Left lobe of liver (tissue), 2 donors: ENCODE measurements at places on chromosomes 12 and 14.

GRCh38 chr14:68468437-68469207 lies 324.2 kb downstream of the ZFP36L1 start:
- DNase-seq, result no peak

DNA sequence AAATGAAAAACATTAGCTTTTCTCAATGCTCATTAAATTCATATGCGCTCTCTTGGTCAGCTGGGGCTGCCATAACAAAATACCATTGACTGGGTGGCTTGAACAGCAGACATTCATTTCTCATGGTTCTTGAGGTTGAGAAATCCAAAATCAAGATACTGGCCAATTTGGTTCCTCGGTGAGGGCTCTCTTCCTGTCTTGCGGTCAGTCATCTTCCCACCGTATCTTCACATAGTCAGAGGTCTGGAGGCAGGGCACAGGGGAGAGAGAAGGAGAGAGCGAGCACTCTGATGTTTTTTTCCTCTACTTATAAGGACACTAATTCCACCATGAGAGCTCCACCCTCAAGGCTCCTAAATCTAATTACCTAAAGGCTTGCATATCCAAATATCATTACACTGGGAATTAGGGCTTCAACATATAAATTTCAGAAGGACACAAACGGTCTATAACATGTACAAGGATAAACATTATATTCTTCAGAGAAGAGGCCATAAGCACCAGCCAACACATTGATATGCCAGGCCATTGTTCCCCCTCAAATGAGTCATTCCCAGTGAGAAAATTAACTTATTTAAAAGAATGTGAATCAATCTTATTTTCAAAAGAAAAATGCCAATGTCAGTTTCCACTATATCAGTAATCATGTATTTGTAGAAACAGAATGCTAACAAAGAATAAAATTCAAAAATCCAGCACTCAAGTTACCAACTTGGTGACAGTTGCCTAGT lies 152.2 kb downstream of the BTG1 start:
- DNase-seq, result no peak

- no peak for DNase-seq
Observed at GRCh38 chr12:86249851-86250250, 6.3 kb downstream of the MGAT4C start.

GRCh38 chr12:72549184-72549583 lies 277.0 kb downstream of the TRHDE start:
- DNase-seq, result no peak

DNA sequence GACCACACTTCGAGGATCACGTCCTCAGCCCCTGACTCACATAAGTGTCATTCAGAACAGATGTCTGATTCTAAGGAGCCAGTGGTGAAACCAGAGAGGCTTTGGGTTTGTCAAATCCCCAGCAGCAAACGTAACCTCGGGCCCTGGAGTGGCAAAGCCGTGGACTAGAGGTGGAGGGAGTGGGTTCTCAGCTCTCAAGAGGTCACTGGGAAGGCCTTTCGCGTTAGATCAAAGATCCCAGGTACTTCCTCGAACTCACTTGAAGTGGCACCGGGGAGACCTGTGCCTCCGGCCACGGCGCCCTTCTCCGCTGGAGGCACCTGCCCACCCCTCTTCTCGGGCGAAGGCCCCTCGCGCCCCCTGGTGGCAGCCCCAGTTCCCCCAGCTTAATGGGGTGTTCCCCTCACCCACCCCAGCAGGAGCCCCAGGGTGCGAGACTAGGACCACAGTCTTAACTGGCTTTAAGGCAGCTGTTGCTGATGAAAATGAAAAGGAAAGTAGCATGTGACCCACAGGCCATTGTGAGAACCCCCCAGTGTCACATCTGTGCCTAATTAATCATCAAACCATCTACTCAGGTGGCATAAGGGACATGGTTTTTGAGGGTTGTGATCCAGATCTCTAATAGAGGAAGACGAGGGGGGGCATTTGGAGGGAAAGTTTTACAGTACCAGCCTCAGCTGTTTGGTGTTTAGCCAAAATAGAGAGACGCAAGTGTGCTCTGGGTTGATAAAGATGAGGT lies 672 bp upstream of the ESR2 start:
- DNase-seq, result peak; percentile 63

DNA sequence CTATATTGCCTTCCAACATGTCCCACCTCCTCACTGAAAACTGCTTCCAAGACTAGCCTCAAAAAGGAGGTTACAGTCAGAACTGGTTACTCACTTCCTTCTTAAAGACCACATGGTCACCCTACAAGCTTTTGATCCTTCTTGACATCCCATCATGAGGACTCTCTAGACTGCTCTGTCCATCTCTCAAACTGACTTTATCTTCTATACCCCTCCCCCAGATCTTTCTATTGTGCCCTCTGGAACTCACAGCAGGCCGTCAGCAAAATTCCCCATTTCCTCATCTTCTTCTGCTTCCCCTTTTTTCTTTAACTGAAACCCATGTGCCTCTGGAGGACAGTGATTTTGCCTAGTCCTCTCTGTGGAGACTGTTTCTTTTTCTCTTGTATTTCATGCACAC lies 18.1 kb upstream of the IGF1 start:
- no peak for DNase-seq

DNA sequence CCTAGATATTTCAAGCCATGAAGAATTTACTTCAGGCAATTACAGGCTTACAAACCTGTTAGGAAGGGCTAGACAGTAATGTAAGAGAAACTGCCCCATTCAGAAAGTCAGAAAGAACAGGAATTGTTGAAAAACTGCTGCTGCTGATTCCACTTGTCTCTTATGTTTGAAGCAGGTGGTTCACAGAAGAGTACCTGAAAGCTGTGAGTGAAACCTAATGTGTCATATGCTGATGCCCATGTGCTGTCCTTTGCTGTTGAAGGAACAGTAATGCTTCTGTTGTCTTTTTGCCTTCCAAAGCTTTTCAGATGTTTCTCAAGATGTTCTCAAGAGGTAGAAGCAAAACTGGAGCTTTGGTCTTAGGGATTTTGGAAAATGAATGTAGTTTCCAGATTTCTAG lies 39.0 kb downstream of the MNAT1 start:
- no peak for DNase-seq

- DNase-seq, result no peak
Observed at GRCh38 chr12:90098132-90098779, 389.6 kb upstream of the ATP2B1 start.

- DNase-seq, result no peak
Observed at GRCh38 chr12:34298971-34299801, 276.9 kb downstream of the ALG10 start.

DNA sequence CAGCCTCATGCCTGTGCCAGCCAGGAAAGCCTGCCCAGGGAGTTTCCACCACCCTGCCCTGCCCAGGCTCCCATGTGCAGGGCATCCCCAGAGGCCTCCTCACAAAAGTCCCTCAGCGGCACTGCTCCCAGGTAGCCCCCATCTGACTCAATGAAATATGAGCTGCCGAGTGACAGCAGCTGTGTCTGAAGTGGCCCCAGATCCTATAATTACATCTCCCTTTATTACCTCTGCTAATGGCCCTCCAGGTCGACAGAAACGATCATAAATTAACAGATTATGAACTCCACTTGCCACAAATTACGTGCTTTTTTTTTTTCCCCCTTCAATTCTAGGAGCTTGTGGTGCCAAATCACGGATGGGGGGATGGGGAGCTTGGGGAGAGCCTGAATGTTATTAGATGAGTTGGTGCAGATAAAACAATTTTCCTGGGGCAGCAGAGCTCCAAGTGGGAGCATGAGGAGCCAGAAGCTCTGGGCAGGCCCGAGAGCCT lies 110.4 kb downstream of the ESRRB start:
- DNase-seq, result no peak

DNA sequence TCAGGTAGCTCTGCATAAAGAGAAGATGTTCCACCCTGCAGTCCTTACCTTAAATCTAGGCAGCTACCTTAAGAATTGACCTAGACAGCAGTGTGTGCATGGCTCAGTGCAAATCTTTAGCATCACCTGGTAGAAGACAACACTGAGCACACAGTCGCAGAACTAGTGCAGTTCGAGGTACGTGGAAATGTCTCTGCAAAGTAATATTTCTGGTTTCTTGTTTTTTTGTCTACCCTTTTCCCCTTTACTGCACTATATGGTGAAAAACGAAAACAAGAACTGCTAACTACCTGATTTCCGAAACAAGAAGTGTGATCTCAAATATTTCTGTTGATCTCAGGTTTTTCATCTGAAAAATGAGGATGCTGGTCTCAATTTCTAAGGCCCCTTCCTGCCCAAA lies 82.5 kb downstream of the ETV6 start:
- no peak for DNase-seq

DNA sequence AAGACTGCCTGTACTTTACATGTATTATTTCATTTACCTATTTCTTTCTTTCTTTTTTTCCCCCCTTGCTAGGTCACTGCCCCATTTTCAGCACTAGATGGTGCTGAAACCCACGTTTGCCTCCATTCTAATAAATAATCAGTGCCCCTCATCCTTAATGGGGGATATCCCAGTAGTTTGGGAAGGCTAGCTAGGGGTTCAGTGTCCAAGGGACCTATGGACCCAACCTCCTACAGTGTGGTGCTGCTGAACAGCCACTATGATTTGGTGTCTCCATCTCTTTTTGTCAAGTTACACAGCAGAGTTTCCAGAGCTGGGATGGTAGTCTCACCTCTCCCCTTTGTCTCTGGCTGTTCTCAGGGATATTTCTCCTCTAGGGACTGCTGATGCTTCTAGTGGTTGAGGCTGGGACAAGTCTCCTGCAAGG lies 6.5 kb upstream of the HCFC2 start:
- DNase-seq, result no peak

DNA sequence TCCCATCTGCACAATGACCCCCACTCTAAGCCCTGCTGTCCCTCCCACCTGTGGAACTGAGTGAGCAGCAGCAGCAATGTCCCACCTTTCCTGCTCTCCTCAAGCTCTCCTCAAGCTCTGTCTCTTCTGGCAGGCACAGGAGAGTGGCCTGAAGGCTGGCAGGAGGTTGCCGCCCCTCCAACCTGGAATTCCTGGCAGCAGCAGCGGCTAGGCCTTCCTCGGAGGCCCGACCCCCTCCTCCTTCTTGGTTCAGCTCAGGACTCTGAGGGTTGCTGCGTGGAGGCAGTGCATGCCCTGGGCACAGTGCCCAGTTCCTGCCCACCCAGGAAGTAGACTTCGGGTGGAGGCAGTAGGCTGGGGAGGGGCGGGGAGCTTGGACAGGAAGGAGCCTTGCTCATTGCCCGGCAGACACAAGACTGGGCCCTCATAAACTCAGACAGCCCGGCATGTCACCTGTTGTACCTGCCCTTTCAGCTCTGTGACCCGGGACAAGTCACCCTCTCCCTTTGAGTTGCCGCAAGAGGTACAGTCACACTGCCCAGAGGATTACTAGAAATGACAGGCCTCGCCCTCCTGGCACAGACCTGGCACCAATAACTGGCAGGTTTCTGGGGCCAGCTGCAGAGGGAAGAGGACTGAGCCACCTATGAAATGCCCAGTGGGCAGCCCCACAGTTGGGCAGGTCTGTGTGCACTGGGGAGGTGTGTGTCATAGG lies 2.1 kb upstream of the SERPINA1 start:
- DNase-seq, result peak; percentile 96

GRCh38 chr12:64566122-64566521 lies 44.2 kb upstream of the RASSF3 start:
- no peak for DNase-seq

DNA sequence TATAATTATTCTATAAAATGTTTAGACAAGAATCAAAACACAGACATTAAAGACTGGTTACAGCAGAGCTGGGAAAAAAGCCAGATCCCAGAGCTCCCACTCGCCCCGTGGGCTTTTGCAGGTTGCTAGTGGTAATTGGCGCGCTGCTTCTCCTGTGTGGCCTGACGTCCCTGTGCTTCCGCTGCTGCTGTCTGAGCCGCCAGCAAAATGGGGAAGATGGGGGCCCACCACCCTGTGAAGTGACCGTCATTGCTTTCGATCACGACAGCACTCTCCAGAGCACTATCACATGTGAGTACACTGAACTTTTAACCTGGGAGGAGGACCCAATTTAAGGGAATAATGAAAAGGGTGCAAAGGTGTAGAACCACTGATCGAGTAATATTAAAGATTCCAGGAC lies 7.5 kb downstream of the TMEM52B start:
- no peak for DNase-seq

- DNase-seq, result no peak
Observed at GRCh38 chr14:102908766-102909455, 13.6 kb upstream of the AMN start.

GRCh38 chr12:43462741-43463140 lies 89.3 kb downstream of the ADAMTS20 start:
- DNase-seq, result no peak

DNA sequence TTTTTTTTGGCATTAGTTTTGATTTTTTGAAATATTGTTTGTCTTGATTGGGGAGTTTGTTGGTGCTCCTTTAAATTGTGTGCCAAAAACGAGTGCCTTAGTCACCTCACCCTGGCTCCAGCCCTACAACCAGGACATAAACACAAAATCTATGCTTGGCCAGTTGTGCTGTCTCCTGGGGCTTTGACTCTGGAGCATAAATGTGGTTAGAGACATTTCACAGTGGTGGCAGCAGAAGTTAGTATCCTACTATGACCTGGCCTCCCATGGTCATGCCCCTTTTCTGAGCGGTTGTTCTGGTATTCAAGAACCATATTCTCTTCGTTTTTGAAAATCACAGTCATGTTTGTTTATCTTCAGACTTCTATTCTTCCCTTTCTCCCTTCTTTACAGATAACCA lies 70.7 kb upstream of the PSMA6 start:
- no peak for DNase-seq

- DNase-seq, result no peak
Observed at GRCh38 chr14:73173092-73173735, 36.9 kb downstream of the PSEN1 start.

DNA sequence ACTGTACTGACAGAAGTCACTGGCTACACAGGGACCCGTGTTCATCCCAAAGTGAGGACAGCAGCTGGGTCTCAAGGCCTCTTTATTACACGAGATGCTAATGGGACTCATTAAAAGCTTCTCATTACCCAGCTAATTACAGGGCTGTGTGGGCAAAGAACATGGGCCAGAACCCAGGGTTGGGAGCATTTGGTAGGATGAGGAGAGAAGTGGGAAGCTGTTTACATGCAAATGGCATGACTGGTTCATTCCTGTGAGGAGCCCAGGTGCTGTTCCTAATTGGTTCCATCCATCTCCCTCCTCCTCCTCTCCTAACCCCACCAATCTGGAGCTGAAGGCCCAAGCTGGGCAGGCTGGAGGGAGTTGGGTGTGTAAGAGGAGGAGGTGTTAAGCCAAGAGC lies 8.9 kb upstream of the TAC3 start:
- no peak for DNase-seq

GRCh38 chr12:4947253-4947652 lies 37.5 kb downstream of the KCNA1 start:
- no peak for DNase-seq

DNA sequence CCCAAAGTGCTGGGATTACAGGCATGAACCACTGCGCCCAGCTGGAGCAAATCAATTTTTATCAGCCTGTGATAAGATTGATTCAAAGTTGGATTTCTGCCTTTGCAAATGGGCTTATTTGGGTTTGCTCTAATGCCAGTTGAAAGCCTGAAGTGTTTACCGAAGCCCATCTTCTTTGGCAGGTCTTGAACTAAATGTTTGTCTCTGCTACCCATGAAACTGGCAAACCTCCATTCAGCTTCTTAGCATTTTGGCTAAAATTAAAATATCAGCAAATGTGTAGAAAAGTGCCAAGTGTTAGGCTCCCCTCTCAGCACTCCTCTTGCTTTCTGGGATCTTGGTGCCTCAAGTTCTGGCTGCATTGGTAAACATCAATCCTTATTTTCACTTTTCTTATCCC lies 61.5 kb downstream of the MGAT4C start:
- DNase-seq, result no peak
